ENCODE measurements at places on chromosomes 3 and 15. TPM values are rescaled to one million over a fixed set of nuclear protein-coding genes. Genes with fewer than 3 reads are reported as not detected.
A peak's percentile ranks its signal among the peaks of the same experiment; 100 is the strongest.

DNA sequence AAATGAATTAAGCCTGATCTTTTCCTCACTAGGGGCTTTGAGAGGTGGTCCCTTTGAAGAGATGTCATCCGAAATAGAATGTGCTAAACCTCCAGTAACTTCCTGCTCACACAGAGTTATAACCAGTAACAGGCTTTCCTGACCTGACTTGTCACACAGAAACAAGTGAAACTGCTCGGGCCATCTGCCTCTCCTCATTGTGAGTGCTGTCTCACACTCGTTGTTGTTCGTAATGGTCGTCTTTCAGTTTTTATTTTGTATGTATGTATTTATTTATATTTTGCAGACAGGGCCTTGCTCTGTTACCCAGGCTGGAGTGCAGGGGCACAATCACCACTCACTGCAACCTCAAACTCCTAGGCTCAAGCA is 24.0 kb downstream of the ACSBG1 start:
- ATAC-seq = no peak

DNA sequence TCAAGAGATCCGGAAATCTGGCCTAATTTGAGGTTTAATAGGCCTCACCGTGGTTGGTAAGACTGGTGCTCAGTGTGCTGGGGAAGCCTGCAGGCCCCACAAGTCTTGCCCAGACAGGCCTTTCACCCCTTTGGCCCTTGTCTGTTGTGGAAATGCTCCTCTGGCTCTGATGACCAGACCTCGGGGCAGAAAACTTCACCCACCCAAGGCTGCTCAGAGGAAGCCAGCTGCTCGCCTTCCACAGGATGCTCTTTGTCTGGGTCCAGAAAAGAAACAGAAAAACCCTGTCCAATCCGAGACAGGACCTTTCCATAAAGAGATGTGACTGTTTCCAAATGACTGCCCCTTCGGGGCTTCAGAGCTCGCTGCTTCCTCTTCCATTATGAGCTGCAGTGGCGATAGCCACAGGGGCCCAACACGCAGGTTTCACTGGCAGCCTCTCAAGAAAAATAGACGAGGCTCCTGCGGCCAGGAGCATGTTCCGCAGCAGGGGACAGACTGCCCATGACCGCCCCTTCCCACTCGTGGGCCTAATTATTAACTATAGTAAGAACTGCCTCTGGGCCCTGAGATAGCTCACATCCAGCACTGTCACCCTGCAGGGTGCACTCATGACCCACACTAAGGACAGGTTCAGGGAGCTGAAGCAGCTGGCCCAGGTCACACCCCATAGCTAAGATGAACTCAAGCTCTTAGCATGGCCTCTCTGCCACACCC is 6.8 kb upstream of the SNX22 start:
- peak; percentile 71 for ATAC-seq

GRCh38 chr3:49383387-49383786 is 25.2 kb upstream of the GPX1 start:
- ATAC-seq = no peak

GRCh38 chr15:22811640-22812039 is 25.2 kb downstream of the NIPA1 start:
- no peak for ATAC-seq

GRCh38 chr3:132038198-132038825 is 3.5 kb upstream of the CPNE4 start:
- no peak for ATAC-seq

DNA sequence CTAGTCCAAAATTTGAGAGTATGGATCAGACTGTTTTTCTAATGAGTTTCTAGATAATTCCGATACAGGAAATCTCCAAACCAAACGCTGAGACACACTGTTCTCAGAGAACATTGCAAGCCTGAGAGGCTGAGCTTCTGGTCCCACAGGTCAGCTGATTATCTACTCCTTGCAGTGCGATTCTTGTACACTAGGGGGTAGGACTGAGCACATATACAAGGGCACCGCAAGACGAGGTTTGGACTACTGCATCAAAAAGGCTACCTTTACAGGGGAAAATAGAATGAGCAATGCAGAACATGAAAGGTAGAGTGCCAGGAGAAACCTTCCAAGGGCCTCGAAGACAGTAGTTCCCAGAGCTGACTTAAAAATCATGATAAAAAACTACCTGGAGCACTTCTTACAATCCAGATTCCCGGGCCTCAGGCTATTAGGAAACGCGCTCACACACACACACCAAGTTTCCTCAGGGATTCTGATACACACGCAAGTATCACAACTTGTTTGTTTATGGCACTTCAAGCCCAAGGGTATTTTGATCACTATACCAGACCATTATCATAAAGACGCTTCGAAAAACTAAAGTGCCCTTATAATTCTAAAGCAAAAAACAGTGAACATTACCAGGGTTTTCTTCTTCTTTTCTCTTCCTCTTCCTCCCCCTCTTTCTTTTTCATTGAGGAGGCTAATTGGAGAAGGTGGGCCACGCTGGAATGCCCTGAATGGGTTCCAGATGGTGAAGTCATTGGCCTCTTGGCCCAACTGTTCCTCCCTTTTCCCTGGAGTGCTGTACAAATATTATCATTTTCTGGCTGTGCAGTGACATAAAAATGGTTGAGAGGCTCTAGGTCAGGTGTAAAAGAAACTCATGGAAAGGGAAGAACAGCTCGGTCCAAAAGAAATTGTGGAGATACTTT is 61.8 kb downstream of the SLC12A8 start:
- ATAC-seq = no peak

DNA sequence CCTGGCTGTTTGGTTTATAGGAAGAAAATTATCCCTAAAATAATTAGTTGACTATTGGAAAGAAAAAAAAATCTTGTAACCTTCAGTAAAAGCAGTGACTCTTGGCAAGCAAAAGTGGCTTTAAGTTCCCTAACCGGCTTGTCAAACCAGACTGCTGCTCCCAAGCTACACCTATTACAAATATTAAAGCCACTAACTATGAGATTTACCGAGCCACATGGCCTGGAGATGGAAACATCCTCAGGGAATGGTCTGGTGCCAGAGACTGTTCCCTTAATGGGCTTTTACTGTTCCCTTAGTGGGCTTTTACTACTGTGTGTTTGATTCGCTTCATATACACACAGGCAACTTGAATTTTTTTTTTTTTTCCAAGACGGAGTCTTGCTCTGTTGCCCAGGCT is 35.9 kb upstream of the ZNF774 start:
- no peak for ATAC-seq

GRCh38 chr3:192772240-192772894 is 45.0 kb upstream of the FGF12 start:
- ATAC-seq = no peak

DNA sequence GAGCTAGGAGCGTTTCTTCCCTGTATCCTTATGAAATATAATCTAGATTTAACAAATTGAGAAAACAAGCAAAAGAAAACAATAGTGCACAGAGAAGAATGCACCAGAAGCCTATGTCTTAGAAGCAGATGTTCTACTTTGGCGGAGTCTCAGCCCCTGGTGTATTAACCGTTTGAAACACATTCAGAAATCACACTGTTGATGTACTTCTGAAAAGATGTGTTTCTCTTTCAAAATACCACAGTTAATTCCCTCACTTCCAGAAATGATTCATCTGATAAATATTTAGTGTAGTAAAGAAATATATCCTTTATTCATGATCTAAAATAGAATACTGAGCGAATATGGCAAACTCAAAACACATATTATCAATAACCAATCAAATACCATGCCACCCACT is 77.7 kb downstream of the CBLB start:
- ATAC-seq = no peak

DNA sequence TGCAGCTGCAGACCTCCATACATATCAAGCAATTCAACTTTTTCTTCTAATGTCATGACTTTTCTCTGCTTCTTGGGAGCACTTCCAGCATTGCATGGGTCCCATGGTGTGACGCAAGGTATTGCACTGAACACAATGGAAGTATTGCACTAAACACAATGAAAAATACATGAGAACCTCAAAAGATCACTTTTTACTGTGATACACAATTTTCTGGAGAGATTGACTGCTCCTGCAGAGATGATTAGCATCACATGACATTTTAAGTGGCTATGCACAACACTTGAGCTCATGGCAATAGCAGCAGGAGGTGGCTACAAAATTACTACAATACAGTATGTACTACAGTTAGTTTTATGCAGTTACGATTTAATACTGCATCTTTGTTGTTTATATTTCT is 113.5 kb upstream of the BHLHE40 start:
- no peak for ATAC-seq

GRCh38 chr3:69058180-69058946 is 6.2 kb upstream of the TMF1 start:
- no peak for ATAC-seq

DNA sequence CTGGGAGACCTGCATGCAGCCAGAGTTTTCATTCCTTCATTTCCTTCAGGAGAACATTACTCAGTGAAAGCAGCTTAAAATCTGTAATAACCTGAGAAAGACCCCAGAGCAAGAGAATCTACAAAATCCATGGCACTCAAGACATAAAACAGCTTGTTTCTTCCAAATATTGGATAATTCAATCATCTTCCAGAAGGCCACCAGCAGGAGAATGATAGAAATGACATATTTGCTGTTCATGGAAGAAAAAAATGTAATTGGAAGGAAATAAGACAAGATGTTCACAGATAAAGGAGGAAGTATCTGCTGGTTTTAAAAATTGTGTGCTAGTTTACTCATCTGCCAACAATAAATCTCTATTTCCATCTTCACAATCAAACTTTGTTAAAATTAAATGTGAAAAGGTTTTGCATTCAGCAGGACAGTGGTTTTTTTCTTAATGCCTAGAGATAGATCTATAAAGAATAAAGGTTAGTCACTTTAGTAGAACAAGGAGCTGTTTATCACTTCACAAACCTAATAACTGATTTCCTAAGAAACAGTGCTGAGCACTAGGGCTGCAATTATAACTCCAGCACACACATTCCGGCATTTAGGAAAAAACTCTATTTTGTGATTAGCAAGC is 530.8 kb downstream of the NSUN3 start:
- no peak for ATAC-seq

GRCh38 chr3:170815340-170815739 is 54.7 kb downstream of the RPL22L1 start:
- no peak for ATAC-seq

Gene IL17RB
- total RNA-seq = 2.8 TPM

Gene LRRC3B
- total RNA-seq = 3.4 TPM

Gene MRAS
- total RNA-seq = 51.4 TPM

Gene POPDC2
- total RNA-seq = 2.3 TPM
